PC-3 (cell line): ENCODE measurements at places on chromosomes 6 and 20. TPM values are rescaled to one million over a fixed set of nuclear protein-coding genes. Genes with fewer than 3 reads are reported as not detected.

IFNGR1 gene
- total RNA-seq: 15.8 and 24.6 TPM in 2 replicates

CAGE1 gene
- total RNA-seq: 0.29 TPM in 1 of 2 replicates, not detected in the other

TCF15 gene
- 0.40 and 0.98 TPM in 2 replicates for total RNA-seq

ISM1 gene
- total RNA-seq: not detected in 2 replicates

HIVEP2 gene
- 9.1 and 11.9 TPM in 2 replicates for total RNA-seq

GRCh38 chr6:159132664-159133063 is 36.5 kb upstream of the FNDC1 start:
- no peak overlapping the region for H3K4me3 ChIP-seq
- H3K36me3 ChIP-seq: no peaks in the 10 kb centered on the region
- no peak for DNase-seq
- no peaks in the 10 kb centered on the region for H3K4me1 ChIP-seq
- H3K27me3 ChIP-seq: peaks cover 23% of the 10 kb centered on the region

GRCh38 chr6:40443842-40444241 is 143.3 kb downstream of the LRFN2 start:
- DNase-seq: no peak
- H3K27me3 ChIP-seq: no peaks in the 10 kb centered on the region
- H3K4me1 ChIP-seq: no peaks in the 10 kb centered on the region
- no peaks in the 10 kb centered on the region; the same call in 1 of the 2 replicates for H3K36me3 ChIP-seq
- H3K27ac ChIP-seq: no peak overlapping the region
- H3K4me3 ChIP-seq: no peak overlapping the region

DNA sequence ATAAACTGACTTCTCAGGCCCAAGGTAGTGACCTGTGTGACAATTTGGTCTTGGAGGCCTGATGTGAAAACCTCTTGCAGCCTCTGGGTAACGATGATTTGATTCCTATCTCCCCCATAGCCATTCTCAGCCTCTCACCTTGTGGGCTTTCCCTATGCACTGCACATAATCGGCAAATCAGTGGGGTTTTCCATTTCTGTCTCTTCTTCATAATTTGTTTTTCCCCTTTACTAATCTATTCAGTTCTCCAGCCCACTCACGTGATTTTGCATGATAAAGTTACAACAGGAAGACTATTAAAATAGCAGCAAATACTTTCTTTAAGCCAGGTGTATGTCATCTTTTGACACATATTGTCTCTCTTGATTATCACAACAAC is 893.7 kb downstream of the TFAP2A start:
- peak overlapping the region; percentile 34 for H3K27ac ChIP-seq
- H3K36me3 ChIP-seq: no peaks in the 10 kb centered on the region
- no peak overlapping the region for H3K4me3 ChIP-seq
- no peak for DNase-seq
- peaks cover 47% of the 10 kb centered on the region for H3K4me1 ChIP-seq
- H3K27me3 ChIP-seq: no peaks in the 10 kb centered on the region

DNA sequence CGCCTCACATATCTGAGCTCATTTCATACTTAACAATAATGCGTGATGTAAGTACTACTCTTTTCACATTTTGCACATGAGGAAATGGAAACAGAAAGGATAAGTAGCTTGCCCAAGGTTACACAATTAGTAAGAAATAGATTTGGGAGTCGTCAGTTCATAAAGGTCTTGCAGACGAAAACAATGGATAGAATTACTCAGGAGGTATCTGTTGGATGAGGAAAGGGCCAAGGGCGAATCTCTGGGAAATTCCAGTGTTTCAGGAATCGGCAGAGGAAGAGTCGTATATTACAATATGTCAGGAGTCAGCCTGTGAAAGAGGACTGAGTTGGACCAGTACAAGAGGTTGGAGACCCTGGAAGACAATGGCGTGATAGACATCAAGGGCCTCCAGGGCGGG is 12.8 kb upstream of the EDN1 start:
- no peaks in the 10 kb centered on the region for H3K36me3 ChIP-seq
- DNase-seq: no peak
- H3K4me1 ChIP-seq: peaks cover 29% of the 10 kb centered on the region
- no peaks in the 10 kb centered on the region for H3K27me3 ChIP-seq
- H3K4me3 ChIP-seq: no peak overlapping the region

DNA sequence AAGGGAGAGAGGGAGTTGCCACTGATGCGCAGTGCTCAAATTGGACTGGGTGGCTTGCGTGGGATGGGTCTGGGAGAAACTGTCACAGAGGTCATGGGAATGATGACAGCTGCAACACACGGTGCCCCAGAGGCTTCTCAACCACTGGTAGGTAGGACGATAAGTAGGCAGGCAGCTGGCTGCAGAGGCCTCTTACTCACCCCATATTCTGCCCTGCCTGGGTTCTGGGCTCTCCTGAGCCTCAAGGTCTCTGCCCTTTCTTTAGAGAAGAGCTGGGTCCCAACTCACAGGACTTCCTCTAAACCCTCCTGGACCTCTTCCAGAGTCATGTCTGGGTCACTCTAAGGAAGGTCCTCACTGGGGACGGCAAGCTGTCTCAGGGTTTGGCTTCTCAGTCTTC is 37.2 kb upstream of the RNF24 start:
- no peaks in the 10 kb centered on the region for H3K4me1 ChIP-seq
- no peaks in the 10 kb centered on the region for H3K36me3 ChIP-seq
- H3K27ac ChIP-seq: no peak overlapping the region
- no peak overlapping the region for H3K4me3 ChIP-seq

- peaks cover 13% of the 10 kb centered on the region; the same call in 1 of the 2 replicates for H3K27me3 ChIP-seq
- no peak overlapping the region for H3K4me3 ChIP-seq
- no peak for DNase-seq
- H3K27ac ChIP-seq: no peak overlapping the region
- H3K4me1 ChIP-seq: no peaks in the 10 kb centered on the region
- no peaks in the 10 kb centered on the region for H3K36me3 ChIP-seq
Observed at GRCh38 chr6:107711412-107712236, 112.5 kb downstream of the SCML4 start.

- H3K36me3 ChIP-seq: peaks cover 17% of the 10 kb centered on the region
- peaks cover 6% of the 10 kb centered on the region; the same call in 1 of the 2 replicates for H3K4me1 ChIP-seq
- no peaks in the 10 kb centered on the region for H3K27me3 ChIP-seq
- no peak overlapping the region for H3K27ac ChIP-seq
- DNase-seq: peak; percentile 69
Observed at GRCh38 chr6:12033770-12034169, 21.7 kb downstream of the HIVEP1 start.
